HCT116 (cell line): ENCODE measurements at places on chromosomes 6 and 20.

GRCh38 chr6:36289281-36289878 is 19.5 kb downstream of the PNPLA1 start:
- peak; percentile 12 for DNase-seq

DNA sequence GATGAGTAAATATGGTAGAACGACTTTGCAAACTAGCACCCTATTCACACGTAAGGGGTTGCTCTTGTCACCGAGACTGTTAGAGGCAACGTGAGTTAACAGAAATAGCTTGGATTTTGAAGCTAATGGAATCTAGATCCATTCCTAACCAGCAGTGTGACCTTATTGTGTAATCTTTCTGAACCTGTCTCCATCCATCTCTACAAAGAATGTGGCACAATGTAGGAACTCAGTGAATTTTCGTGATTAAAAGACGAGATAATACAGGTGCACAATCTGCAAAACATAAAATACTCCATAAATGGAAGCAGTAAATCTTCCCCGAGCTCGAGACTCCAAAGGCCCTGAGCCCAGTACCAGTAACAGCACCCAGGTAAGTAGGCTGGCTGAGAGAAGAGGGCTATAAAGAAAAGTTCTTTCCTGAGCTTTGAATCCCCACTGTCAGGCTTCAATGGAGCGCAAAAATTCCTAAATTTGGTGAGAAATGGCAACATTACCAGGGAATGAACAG is 801 bp upstream of the KIFC1 start:
- DNase-seq = no peak

- DNase-seq = no peak
Observed at GRCh38 chr6:3386374-3386857, 70.4 kb downstream of the SLC22A23 start.

DNA sequence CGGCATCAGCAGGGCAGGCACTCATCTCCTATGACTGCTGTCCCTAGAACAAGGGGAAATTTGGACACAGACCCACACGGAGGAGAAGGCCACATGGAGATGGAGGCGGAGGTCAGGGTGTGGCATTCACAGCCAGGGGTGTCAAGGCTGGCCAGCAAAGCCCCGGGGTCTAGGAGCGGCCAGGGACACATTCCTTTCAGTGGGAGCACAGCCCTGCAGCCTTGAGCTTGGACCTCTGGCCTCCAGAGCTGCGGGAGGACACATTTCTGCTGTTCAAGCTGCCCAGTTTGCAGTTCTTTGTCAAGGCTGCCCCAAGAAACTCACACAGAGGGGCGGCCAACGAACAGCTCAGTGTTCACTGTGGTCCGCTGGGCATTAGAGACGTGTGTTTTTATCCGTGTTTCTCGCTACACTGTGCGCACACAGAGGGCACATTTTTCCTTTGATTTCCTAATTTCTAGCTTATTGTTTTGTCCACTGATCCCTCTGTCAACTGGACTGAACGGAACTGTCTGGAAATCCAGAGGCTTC is 93.4 kb upstream of the MPC1 start:
- no peak for DNase-seq

DNA sequence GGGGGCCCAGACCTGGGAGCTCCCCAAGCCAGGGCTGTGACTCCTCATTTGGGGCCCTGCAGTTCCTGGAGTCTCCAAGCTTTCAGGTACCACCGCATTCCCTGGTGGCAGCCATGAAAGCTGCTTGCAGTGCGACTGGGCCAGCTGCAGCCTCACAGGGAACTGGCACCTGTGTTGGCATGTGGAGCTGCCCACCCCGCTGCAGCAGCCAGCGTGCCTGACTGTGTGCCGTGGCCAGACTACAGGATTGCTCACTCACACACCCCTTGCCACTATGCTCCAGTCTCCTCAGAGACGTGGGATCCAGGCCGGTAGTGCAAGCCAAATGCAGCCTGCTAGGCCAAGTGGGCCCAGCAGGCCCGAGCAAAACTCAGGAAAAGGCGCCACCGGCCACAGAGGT is 450.7 kb downstream of the COL12A1 start:
- no peak for DNase-seq

GRCh38 chr6:99016355-99016754 is 68.6 kb upstream of the FBXL4 start:
- no peak for DNase-seq

GRCh38 chr6:15819226-15819625 is 156.4 kb upstream of the DTNBP1 start:
- DNase-seq = no peak
